H54 (cell line): ENCODE measurements at places on chromosomes 6 and 20.

DNA sequence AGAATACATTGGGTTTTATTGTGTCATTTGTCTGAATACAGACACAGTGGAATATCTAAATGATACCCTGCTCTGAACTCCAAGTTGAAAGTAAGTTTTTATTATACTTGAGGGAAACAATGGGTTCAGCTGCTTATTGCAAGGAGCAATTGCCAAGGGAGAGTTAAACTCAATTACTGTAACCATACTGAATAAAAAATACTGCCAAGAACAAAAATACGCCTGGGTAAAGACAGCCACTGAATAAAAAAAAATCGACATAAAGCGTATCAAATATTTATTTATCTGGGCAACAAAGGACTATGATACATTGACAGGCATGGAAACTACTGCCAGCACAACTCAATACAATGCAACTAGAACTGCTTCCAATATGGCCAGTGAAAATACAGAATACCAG is 18.1 kb downstream of the TFAP2A start:
- DNase-seq: no peak

DNA sequence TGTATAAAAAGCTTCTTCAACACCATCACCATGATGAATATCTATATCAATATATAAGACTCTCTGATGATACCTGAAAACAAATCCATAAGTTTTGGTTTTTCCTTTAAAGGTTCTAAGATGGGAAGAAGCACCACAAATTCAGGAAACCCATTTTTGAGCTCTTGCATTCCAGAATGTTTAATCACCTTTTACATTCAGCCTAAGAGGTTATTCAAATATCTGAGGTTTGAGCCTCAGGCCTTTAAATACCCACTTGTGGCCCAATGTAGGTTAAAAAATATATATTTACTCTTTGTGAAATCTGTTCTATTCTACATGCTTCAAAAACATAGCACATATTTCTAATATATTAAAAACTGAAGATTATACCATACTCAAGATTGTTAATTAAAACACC is 17.6 kb downstream of the HDAC2 start:
- DNase-seq: no peak

GRCh38 chr6:34695729-34696188 is 808 bp downstream of the ILRUN start:
- DNase-seq: no peak

GRCh38 chr6:95658886-95659285 is 81.6 kb downstream of the MANEA start:
- no peak for DNase-seq

GRCh38 chr6:145313041-145313855 is 422.1 kb downstream of the EPM2A start:
- no peak for DNase-seq

DNA sequence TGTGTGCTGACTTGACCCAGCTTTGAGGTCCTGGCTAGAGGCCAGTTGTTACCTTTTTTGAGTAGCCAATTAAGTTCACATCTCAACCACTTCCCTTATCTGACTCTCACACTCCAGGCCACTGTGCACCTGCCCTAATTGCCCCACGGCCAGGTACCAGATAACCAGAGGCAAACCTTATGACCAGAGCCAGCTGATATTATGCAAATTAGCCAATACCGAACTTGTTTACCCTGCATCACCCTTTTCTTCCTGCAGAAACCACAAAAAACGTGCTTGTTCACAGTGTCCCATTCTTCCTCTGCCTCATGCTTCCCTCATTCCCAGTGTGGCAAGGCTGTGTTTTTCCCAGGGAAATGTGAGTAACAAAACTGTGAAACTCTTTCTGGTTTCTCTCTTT is 89.3 kb downstream of the HTR1B start:
- no peak for DNase-seq

- DNase-seq: no peak
These were observed 27.6 kb downstream of the POLR1C start for GRCh38 chr6:43544461-43544860.

- no peak for DNase-seq
These were observed 70.8 kb upstream of the FOXC1 start for GRCh38 chr6:1538810-1539478.

- DNase-seq: no peak
These were observed 45.7 kb upstream of the RPS6KA2 start for GRCh38 chr6:166672624-166673206.

GRCh38 chr6:152094992-152095592 is 287.6 kb downstream of the ESR1 start:
- peak; percentile 48 for DNase-seq

GRCh38 chr20:50517817-50518154 is 7.6 kb downstream of the PTPN1 start:
- no peak for DNase-seq
